Activated T-helper 1 cell treated with anti-CD3 and anti-CD28 coated beads, Interleukin-2, amount 50 U/mL, for 16 hours (primary cell): ENCODE measurements at places on chromosomes 16 and 17.

DNA sequence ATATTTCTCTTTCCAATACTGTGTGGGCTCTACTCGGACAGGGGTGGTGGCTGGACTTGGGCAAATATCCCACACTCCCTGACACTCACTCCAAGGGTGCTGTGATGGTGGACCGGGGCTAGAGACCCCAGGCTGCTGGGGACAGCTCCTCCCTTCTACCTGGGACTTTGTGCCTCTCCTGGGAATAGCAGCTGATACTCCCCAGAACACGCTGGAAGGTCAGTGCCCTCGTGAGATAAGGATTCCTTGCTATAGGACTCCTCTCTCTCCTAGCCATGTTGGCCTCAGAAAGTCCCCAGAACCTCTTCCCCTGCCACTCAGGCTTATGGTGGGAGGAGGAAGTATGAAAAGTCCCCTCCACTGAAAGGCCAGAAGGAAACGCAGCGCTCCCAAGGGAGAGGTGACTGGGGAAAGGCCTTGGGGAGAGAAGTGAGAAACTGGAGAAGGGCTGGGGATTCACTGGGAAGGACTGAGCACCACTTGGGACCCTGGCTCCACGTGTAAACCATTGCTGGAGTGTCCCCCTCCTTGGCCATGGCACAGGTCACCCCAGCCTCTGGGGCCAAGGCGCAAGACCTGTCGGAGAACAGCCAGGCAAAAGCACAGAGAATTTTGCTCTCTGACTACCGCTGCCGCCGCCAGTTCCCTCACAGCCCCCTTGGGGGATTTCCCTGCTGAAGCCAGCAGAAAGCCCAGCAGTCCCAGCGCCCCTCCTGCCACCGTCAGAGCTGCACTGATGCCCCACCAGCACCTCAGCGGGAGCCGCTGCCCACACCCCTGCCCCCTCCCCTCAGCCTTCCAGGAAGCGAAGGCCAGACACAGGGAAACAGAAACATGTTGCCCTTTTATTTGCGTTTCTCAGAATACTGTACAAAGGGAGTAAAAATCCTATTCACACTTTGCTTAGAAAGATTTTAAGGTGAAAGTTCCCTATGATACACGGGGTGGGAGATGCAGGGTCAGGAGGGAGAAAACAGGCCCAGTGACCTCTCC, 2.1 kb upstream of the GSDMB start:
- no peak for DNase-seq

- DNase-seq: no peak
Observed at GRCh38 chr17:20074489-20074888, 65.3 kb downstream of the SPECC1 start.

DNA sequence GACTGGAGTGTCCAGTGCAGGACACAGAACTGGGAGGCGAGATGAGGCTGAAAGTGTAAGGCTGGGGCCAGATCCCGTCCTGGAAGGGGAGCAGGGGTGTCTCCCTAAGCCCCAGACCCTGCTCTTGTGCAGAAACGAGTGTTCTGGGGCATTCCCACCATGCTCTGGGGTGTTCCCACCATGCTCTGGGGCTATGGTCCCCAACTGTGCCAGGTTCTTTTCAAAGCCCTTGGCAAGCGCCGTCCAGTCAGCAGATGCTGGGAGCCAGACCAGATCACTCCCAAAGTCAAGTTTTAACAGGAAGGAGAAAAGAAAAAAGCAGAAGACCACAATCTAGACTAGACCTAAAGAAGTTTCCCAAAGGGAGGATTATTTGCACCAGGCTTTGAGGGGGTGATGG, 2.5 kb downstream of the TAX1BP3 start:
- DNase-seq: no peak

DNA sequence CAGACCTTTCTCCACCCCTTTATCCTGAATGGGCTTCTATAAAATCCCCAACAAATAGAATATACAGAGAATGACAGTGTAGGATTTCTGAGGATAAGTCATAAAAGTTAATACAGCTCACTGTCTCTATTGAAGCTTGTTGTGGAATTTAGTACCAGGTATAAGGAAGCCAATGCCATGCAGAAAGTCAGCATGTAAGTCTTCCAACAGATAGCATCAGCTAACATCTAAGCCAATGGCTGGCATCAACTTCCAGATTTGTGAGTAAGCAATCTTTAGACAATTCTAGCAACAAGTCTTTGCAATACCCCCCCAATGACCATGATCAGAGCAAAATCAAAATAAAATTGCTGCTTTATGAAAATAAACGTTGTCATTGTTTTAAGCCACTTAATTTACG, 22.5 kb upstream of the LRRC37A3 start:
- no peak for DNase-seq

- no peak for DNase-seq
Observed at GRCh38 chr17:46085522-46085921, 86.5 kb downstream of the STH start.

GRCh38 chr17:76004750-76005262, 4.2 kb downstream of the CDK3 start:
- DNase-seq: no peak

DNA sequence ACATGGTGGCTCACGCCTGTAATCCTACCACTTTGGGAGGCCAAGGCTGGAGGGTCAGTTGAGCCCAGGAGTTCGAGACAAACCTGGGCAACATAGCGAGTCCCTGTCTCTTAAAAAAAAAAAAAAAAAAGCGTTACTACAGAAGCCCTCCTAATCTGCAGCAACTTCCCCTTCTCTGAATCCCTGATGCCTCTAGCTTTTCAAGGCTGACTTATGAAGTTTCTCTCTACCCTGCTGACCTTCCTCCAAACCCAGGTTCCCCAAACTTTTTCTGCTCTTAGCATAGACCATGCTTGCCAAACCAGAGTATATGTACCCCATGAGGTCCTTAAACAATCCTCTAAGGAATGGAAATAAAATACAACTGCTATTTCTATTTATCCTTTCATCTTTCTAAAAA, 16.4 kb downstream of the LYRM1 start:
- no peak for DNase-seq

DNA sequence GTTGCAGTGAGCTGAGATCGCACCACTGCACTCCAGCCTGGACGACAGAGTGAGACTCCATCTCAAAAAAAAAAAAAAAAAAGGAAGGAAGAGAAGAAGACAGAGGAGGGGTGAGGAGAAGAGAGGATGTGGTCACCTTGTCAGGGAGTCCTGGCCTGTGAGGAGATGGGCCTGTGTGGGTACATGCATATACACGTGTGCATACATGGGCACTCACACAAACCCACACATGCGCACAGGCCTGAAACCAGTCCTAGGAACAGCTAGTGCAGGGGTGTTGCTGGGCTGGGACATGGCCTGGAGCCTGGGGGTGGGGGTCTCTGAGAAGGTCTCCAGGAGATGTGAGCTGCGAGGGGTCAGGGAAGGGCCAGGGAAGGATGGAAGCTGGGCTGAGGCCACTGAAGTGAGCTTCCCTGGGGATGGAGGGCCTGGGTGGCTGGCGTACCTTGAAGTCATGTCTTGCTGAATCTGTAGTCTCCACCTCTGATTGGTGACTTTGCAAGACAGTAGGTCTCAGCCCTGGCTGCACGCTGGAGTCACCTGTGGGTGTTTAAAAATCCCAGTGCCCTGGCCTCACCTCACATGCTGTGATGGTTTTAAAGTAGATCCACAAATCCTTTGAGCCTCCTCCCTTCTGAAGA, 72.4 kb downstream of the MRM1 start:
- DNase-seq: no peak

DNA sequence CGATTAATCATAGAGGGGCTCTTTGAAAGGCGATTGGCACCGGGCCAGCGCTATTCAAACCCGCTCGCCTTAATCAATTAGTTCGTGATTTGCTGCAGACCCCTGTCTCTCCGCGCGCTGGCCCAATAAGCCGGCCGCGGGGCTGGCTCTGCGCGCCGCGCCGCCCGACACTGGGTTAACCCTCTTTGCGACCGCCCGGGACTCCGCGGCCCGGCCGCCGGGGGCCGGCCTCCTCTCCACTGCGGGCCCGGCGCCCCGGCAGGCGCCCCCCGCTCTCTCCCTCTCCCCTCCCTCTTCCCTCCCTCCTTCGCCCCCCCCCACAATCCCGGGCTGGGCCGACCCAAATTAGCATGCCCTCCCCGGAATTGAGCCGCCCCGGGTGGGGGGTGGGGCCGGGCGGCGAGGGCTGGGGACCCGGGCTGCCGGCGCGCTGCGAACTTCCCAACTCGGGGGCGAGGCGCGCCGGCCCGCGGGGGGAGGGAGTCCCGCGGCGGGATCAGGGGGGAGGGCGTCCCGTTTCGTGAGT, 428 bp upstream of the SALL1 start:
- no peak for DNase-seq

GRCh38 chr16:9165681-9166080, 74.2 kb downstream of the HAPSTR1 start:
- no peak for DNase-seq

- no peak for DNase-seq
Observed at GRCh38 chr16:52633230-52633629, 86.3 kb upstream of the TOX3 start.

DNA sequence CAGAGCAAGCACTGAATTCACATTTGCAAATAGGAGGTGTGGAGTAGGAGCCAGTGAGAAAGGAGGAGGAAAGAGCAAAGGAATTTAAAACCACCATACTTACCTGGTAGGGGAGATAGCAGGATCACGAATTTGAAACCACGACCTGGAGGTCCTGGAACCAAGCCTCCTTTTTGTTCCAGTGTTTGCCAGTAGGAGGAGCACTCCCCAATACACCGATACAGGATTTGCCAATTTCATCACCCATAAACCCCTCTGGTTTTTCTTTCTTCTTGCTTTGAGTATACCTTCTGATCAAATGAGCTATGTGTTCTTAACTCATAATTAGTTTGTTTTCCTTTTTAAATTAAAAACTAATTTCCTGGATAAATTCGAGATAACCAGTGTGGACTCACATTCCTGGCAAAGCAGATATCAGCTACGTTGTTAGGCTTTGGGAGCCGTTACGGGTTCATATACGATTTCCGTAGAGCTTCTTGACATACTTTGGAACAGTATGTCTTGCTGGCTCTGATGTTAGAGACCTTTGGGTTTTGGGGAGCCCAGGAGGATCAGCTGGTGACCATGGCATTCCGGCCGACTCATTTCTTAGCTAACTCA, 22.7 kb downstream of the BCO1 start:
- DNase-seq: no peak

GRCh38 chr16:20826039-20826566, 19.8 kb downstream of the REXO5 start:
- DNase-seq: no peak

GRCh38 chr17:13353590-13353989, 248.1 kb downstream of the HS3ST3A1 start:
- DNase-seq: no peak

- DNase-seq: no peak
Observed at GRCh38 chr17:76246080-76247066, 6.1 kb upstream of the RNF157 start.

- DNase-seq: no peak
Observed at GRCh38 chr16:24883714-24884151, 38.0 kb downstream of the SLC5A11 start.

DNA sequence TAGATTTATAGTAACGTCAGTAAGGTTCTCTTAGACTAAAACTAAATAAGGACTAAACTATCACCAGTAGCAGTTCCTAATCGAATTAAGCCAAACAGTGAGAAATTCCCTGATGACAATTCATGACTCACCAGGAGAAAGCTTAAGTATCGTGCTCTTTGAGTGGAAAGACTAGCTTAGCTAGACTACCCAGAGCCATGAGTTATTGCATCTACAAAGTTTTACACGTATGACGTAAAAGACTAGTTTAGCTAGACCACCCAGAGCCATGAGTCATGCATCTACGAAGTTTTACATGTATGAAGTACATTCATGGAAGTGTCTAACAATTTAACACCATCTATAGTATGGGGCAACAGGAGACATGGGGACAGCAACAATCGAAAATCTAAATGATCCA, 36.6 kb downstream of the UBE2G1 start:
- DNase-seq: no peak

DNA sequence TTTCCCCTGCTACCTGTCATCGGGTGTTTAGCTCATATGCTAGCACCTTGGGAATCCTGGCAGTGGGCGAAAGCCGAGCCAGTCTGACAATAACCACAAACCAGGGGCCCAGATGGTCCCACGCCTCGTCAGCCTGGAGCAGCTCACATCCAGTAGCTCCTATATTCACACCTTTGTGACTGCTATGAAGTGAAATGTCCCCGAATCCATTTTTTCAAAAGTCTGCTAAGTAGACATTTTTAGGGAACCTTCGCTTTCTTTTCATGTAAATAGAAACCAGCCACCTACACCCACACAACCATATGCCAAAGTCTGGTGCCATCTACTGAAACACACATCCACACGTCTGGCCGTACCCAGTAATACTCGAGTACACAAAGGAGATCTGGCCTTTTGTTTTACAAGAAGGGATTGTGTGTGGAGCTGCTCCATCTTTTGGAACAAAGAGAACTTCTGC, 176.8 kb downstream of the SLC39A11 start:
- DNase-seq: no peak

DNA sequence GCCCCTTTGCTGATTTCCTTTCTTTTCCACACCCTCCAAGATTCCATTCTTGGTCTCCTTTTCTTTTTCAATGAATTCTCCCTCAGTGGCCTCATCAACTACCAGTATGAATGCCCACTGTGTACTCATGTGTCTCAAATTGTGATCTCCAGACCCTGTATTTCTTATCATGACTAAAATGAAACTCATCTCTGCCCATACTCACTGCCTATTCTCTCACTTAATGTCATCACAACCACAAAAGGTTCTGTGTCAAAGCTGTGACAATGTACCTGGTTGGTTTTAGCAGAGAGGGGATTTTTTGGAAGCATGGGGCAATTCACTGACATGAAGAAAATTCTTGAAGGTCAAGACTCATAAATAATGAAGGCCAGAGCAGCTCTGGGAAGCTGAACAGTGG, 11.5 kb upstream of the TBX4 start:
- no peak for DNase-seq

DNA sequence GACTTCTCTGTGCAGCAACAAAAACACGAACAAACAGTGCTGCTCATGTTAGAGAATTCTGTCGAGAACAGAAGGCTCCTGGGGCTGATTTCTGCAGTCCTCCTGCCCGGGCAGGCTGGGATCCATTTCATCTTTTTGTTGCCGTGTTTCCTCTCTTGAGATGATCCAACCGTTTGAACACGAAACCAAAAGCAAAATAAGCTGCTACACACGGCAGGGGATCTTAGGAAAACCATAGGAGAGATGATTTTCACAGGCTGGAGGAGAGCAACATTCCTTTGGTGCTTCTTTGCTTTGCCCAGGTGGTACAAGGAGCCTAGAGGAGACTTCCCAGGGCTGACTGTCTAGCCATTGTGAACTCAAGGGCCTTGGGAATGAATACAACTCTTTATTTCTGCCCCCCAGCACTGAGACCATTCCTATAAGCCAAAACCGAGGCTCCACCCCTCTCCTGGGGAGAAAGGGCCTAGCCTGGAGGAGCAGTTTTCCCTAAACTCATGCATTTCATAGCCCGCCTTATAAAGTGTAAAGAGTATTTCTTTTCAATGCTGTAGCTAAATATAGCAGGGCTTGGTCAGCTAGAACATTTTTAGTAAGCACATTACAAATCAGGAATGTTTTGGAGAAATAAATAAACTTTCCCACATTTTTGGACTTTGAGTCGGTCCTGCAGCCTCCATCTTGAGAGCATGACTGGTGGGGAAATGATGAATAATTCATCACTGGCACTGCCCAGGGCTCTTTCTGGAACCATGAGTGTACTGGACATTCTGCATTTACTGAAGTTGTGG, 7.7 kb downstream of the FOXL1 start:
- DNase-seq: no peak
